RWPE1 (cell line): ENCODE measurements at places on chromosomes 4 and X.

DNA sequence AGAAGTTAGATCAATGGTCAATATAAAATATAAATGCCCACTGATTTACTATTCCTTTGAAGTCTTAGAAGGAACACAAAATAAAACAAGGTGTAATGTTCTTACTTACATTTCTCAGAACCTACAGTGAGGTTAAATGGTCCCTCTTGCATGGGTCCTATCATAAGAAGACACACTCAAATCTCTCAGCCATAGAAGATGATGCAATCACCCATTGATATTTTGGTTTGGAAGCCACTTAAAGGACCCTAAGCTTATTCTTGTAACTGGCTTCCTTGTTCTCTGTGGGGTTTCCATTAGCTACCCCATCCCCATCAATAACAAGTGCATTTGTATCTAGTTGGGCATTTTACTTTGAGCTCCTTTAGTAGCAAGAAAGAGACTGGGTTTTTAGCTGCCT is 15.1 kb downstream of the REELD1 start:
- DNase-seq = no peak

DNA sequence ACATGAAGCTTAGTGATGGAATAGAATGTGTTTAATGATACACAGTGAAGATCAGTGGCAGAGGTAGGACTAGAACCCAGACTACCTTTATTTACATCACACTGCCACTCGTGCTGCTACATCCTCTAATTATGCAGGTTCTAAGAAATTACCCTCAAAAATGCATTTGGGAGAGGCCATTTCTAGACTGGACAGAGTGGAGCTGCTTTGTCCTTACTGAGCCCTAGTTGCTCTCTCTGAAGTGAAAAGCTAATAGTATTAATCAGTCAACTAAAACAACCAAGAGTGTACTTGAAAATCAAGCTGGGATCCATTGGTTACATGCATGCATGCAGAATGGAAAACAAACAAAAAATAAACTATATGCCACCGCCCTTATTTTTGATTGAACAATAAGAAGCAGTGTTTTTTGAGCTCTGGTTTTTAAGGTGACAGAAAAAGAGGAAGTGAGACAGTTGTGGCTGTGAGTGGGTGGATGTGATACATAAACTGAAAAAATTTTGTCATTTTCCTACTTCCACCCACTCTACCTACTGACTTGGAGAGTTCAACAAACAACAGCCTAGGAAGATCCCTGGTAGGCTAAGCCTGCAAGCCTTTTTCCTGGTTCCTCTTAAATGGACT is 6.8 kb upstream of the VSIG4 start:
- DNase-seq = no peak

DNA sequence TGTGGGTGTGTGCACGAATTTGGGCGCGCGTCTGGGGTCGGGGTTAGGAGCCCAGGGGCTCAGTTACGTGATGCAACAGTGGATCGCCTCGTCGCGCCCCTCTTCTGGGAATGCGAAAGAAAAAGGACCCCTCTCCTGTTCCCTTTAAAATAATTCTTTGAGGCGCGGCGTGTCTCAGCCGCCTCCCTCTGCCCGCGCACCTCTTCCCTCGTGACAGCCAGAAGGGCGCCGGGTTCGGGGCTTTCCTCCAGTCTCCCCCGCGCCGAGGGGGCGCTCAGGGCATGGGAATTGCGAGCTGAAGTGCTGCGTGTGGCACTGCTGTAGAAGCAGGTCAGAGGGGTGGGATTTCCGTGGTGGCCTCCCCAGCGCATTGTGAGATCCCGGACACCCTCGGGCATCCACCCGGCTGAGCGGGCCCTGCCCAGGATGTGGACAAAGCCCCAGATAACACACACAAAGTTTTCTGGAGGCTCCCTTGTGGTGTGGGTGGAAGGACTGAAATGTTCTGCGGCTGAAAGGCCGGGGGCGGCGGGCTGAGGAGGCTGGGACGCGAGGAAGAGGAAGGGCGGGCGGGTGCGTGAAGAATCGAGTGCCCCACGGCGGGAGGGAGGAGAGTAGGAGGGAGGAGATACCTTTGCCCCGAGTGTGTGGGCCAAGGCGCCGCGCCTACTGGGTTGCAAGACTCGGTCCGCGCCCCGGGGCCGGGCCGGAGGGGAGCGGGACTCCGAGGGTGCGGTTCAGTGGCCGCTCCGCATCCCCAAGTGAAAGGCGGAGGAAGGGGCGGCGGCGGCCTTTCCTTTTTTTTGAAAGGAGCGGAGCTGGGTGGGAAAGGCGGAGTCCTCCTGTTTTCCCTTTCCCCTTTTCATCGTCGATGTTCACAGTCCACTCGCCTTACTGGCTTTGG is 752 bp downstream of the SEPTIN11 start:
- peak; percentile 38 for DNase-seq

DNA sequence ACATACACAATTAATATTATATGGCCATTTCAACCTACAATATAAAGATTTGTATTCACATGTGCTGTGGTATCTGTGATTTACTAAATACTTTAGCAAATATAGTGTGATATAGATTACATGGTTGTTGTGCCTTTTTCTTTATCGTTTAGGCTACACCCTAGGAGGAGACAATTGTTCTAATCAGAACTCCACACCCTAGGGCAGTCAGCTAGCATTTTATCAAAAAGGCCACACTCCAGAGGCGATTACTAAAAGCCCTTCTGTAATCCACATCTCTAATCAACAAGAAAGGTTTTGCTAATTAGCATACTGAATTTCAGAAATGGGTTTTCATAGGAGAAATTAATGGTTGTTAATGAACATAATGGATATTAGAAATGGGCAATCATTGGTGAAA is 319.5 kb upstream of the NOCT start:
- DNase-seq = no peak

DNA sequence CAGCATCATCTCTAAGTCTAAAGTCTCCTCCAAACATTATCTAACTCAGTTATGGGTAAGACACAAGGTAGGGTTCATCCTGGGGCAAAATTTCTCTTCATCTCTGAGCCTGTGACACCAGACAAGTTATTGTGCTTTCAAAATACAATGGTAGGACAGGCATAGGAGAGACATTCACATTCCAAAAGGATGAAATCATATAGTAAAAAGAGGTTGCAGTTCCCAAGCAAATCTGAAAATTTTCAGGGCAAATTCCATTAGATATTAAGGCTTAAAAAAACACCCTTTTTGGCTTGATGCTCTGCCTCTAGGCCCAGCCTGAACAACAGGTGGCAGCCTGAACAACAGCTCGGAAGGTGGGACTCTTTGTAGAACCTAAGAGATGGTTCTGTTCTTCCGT is 448.3 kb upstream of the SLIT2 start:
- no peak for DNase-seq

DNA sequence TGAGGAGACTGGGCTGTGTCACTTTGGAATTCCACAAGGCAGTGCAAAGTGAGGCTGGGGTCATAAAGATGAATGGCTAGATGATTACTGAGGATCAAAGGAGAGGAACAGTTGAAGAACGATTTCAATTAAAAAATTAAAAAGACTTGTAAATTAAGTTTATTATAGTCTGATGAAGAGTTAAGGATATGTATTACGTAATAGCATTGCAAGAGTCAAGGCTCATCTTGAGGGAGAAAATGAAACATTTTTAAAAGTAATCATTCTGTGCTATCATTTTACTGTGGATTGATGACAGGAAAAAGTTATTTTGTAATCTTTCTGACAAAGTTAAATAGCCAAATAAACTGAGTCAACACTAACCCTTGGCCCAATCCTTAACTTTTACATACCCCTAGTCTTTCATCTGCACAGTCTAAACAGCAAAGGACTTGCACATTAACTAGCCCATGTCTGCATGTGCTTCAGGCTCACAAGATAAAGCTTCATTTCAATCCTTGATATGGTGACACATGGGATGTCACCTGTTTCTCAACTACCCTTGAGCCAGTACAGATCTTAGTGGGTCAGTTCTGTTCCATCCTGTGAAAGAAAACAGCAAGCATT is 465.5 kb upstream of the CTSO start:
- DNase-seq = no peak

- no peak for DNase-seq
Measured at GRCh38 chrX:34509394-34509793, 147.7 kb downstream of the TMEM47 start.

DNA sequence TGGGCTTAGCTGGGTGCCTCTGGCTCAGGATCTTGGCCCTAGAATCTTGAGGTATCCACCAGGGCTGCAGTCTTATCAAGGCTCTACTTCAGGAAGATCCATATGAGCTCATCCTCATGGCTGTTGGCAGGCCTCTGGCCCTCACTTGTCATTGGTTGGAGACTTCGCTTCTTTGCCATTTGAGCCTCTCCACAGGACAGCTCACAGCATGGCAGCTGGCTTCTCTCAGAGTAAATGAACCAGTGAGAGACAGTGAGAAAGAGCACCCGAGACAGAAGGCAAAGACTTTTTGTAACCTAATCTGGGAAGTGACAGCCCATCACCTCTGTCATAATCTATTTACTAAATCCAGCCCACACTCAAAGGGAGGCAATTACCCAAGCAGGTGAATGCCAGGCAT is 236.8 kb downstream of the GPAT3 start:
- DNase-seq = no peak

GRCh38 chr4:123107444-123108252 is 185.3 kb upstream of the NUDT6 start:
- no peak for DNase-seq

DNA sequence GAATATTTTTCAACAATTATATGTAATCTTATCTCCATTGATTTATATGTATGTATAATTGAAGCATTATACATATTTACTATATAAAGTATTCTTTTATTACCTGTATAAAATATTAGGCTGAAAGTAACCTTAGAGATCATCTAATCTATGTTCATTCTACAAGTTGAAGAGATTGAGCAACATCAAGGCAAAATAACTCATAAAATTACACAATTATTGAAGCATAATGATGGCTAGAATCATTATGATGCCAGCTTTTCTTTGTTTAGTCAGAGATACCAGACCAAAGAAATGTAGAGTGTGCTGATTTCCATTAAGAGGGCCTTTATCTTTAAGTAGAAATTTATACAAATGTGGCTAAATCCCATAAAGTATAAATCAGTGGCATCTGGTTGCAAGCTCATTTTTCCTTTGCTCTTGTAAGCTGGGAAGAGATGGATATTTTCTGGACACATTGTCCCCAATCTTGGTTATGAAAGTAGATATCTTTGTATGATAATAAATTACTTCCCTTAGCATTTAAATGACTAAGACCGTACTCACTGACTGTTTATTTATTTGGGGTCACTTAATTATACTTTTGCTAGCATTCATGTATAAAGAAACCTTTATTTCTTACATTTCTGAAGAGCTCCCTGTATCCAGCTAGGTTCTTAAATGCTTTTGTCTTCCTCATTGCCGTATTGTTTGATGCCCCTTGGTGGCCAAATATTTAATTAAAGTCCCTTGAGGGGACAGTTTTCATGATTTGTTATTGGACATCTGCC is 339.8 kb downstream of the PCDH7 start:
- no peak for DNase-seq

- DNase-seq = no peak
Measured at GRCh38 chrX:100874325-100874724, at the start of gene NOX1. NOX1 (minus strand) TSS chrX:100874359; CDS start chrX:100874139, 220 bp downstream.

GRCh38 chr4:70958681-70959080 is 34.8 kb upstream of the DCK start:
- no peak for DNase-seq

DNA sequence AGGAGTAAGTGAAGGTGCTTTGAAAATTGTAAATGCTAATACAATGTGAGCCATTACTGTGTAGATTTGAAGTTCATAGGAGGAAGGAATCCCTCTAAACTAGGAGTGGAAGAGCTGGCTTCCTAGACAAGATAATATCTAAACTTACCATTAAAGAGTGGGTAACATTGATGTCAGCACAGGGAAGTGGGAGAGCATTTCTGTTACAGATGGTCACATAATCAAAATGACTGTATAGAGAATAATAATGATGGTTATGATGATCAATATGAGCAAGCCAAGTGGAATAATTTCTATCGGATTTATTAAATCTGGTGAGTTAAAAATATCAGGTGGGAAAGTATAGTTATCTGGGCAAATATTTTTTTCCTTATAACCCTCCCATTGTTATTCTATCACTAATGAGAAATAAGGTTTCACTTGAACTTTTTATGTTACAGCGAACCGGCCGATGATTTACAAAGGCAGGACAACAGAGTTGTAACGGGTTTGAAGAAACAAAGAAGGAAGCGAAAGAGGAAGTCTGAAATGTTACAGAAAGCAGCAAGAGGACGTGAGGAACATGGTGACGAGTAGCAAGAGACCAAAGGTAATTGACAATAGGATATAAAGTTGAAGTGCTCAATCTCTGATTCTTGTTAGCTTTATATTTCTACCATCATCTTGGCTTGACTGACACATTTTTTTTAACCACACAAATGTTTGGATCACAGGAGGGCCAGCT is 43.5 kb downstream of the FMR1NB start:
- DNase-seq = no peak

DNA sequence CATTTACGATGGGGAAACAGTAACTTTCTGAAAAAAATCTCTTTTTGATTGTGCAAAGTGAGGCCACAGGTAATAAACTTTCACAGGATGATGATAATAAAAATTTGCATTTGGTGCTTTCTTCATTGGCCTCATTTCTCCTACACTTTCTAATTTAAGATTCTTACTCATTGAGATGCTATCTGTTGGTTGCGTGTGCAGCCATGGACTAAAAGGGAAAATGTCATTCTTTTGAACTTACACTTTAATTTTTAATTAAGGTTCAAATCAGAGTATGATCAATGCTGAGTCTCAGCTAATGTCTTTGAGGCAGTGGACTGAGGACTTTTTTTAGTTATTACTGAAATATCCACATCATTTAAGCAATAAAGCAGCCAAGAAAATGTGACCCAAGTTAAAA is 87.6 kb downstream of the SEL1L3 start:
- no peak for DNase-seq

DNA sequence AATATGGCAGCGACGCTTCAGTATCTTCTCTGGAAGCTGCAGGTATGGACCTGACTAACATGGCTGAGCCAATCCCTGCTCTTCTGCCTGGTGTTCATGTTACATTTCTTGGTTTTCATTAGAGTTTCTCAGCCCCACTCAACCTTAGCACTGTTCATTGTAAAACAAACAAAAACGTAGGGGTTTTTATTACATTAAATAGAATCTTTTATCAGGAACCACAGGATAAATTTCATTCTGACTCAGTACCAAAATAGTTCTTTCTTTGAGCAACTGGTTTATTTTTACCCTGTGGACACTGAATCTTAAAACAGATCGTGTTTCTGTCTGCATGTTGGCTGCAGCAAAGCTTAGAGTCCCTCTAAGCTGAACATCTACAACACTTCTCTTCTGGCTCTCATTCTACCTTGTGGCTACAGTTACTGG is 27.1 kb downstream of the FHIP1A start:
- DNase-seq = no peak

GRCh38 chrX:134936542-134936941 is 54.2 kb upstream of the SMIM10 start:
- no peak for DNase-seq

DNA sequence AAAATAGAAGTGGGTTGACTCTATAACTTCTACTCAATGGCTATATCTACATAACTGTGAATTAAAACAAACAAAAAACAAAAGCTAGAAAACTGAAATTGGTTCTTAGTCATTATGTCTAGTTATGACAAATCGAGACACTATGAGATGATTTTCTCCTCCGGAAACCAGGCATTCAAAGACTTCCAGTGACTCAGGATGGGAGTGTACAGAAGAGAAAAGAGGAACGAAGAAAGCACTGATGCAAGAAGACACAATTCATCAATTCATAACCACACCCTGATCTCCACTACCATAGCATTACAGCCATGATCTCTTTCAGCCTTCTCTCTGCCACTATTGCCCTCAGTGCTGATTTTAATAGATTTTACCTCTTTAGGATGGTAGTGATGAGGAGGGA is 253.6 kb downstream of the CBLL2 start:
- peak; percentile 65 for DNase-seq
